ENCODE measurements at places on chromosomes 4 and X.

- DNase-seq, result no peak
These were observed 124.6 kb downstream of the AFF2 start for GRCh38 chrX:148624951-148625474.

GRCh38 chr4:54144661-54145171, 44.8 kb downstream of the GSX2 start:
- no peak for DNase-seq

GRCh38 chrX:1327651-1328304, 8.8 kb upstream of the IL3RA start:
- DNase-seq, result no peak

DNA sequence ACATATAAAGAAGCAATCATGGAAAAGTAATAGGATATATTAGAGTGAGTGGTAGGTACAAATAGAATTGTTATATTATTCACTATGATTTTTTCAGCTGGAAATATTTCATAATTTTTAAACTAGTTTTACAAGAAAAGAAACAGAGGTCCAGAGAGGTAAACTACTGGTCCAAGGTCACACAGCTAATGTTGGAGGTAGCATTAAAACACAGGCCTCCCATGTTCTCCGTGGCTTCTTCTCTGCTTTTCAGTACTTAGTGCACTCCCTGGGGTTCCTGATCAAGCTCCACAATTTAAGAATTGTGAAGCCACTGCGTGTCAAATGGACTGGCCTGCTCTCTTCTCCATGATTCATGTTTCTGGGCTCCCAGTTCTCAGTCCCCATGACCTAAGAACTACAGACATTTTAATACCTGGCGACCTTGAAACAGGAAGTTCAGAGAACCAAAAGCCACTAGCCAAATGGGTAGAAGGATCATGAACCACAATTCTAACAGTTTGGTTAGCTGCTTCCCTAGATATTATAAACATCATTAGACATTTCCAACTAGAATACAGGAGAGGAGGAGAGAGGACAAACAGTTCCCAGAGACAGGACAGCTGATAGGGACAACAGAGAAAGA, 172.0 kb upstream of the KLF3 start:
- DNase-seq, result no peak

- DNase-seq, result no peak
These were observed 3.4 kb downstream of the CTBP1 start for GRCh38 chr4:1245481-1246051.

- no peak for DNase-seq
These were observed 25.8 kb downstream of the ANXA10 start for GRCh38 chr4:168118116-168118655.

GRCh38 chrX:124348182-124348581, 1.8 kb downstream of the SH2D1A start:
- DNase-seq, result no peak

DNA sequence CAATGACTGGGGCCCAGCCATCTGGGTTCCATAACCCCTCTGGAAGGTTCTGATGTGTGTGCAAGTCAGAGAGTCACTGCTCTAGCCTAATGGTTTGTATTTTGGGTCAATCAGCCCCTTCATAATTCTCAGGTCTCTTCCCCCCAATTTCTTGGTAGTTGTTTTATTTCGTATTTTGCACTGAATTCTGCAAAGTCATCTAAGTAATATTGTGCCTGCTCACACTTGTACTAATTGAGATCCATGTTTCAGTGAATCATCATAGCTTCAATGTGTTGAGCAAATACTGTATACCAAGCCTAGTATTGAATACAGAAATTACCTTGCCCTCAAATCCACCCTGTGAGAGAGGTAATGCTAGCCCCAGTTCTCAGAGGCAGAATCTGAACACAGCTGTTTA, 28.0 kb upstream of the TBL1X start:
- DNase-seq, result no peak

DNA sequence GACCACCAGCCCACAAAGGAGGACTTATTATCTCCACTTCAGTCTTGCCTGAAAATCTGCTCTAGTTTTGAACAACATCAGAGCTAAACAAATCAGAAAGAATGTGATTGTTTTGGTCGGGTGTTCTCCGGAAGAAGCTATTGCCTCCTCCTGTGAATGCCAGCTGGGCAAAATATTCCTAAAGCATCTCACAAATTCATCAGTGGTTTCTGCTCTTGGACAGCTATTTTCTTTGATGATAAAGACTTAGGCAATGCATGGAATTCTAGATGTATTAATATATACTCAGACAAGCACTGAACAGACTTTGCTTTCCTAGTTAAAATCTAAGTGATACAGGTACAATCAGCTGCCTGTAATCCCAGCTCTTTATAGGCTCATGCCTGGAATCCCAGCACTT, 71.8 kb downstream of the ASMT start:
- DNase-seq, result no peak

DNA sequence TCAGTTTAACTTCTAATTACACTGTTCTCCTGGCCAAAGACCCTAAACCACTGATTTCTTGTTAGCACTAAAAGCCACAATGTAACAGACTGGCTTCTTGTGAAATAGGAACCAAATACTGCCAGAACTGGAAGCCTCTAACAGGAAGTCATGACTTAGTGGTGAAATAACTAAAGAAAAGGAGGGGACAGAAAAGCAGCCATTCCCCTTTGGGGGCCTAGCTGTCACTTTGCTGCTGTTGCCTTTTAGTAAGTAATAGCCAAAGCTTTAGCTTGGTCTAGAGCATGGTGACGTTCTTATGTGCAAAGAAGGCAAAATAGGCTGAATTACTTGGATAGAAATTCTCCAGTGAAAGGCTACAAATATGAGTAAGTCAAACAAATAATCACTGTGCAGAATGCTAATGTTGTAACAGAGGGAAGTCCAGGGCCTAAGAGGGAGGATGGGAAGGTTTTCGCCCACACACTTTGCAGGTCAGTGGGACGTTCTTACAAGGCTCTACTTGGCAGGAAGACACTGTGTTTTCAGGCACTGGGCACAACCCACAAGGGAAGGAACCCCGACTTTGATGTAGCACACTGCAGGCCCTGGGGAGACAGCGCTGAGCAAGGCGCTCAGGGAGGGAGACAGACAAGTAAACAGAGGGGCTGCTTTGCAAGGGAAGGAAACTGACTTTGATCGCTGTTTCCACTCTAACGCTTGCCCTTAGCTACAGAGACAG, 16.7 kb downstream of the GAB3 start:
- no peak for DNase-seq

GRCh38 chrX:24243692-24244091, 70.2 kb downstream of the SUPT20HL2 start:
- no peak for DNase-seq

DNA sequence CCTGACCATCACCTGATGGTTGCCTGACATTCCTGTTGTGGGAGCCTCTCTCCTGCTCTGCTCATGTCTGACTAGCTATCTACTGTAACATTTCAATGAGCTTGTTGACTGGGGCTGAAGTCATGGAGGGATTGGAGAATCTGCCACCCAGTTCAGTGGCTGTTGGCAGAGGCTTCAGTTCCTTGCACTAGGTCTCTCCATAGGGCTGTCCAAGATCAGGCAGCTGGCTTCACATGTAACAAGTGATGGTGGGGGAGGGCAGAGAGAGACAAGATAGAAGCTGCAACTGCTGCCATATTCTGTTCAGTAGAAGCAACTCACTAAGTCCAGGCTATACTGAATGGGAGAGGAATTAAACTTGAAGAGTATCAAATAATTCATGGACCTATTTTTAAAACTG, 14.1 kb upstream of the CCNI start:
- no peak for DNase-seq

DNA sequence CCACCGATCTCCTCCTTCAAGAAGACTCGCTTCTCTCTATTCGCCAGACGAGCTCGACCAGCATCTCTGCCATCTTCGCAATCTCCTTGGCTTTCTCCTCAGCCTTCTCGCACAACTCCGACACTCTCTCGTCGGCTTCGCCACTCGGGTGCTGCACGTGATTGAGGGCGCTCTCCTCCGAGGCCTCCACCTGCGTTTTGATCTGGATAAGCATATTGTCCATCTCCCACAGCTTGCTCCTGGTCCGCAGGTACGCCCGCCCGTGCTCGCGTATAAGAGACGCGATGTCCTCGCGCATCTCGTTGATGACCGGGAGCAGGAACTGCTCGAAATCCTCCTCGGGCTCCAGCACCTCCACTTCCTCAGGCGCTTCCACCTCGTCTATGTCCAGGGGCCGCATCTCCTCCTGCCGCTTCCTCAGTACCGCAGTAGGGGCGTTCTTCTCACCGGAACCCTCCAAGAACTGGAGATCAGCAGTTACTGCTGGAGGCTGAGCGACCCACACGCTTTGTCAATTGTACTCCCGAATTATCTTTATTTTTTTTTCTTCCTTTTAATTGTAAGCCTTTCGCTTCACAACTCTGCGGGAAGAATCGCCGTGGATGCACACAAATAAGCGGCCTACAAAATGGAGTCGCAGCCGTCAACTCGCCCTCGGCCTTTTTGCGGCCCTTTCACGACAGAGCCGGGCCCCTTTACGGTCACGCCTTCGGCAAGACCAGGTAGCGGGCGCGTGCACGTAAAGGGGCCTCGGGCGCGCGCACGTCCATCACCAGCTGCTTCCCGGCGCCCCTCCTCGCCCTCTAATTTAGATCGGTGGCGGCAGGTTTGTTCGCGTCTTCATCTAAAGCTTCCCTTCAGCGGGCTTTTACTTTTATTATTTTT, at the start of gene MRFAP1L1:
Gene MRFAP1L1 (minus strand): TSS at position 636 of the 885 bp plus-strand sequence. CDS start 236 bp downstream, at position 400.
- DNase-seq, result peak; percentile 93

- DNase-seq, result no peak
These were observed 398.1 kb upstream of the PITX2 start for GRCh38 chr4:111020961-111021360.

DNA sequence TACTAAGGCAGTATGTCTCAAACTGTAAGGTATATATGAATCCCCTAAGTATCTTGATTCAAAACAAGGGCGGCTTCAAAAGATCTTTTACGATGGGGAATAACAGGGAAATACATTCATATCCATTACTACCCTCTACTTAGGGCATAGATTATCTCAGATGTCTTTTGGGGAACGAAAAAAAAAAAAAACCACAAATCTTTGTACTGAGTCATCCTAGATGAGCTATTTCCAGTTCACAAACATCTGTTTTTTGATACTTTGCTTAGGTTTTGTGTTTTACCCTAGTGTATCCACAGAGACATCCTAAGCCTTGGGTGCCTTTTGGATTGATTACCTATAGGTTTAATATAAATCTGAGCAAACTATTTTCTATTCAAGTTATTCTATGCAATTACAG, 457.2 kb downstream of the NLGN4X start:
- DNase-seq, result no peak

DNA sequence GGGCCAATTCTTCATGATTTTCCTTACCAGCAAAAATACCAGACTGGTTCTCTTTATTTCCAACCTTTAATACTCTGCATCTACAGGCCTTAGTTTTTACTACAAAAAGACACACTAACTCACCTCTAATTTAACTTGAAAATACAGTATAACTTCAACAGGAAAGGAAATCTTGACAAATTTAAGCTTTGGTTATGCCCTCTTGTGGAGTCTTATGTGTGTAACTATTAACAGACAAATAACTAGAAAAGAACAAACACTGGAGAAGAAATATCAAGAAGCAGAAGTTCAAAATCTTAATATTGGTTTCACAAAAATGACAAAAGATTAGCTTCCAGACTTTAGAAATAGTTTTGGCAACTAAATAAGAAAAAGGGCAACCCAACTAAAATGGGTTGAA, 33.0 kb downstream of the PPA2 start:
- DNase-seq, result no peak

- DNase-seq, result peak; percentile 94
These were observed 12.7 kb downstream of the ART3 start for GRCh38 chr4:76087007-76087769.

GRCh38 chrX:39983715-39984114, 114.0 kb downstream of the BCOR start:
- no peak for DNase-seq

GRCh38 chr4:75659512-75660031, 13.6 kb downstream of the G3BP2 start:
- DNase-seq, result no peak

DNA sequence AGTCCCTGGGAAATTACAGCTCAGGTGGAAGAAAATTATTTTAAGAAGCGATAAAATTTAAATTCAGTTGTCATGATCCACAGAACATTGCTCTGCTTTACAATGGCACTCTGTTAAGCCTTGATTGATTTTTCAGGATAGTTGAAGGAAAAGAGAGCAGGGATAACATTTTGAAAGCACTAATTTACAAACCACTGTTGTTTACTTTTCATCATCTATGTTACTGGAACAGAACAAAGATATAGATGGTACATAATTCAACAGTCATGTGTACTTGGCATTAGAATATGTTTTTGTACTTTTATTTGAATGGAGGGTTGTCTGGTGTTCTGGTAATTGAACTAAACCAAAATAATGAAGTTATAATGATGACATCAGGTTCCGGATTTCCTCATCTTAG, 2.6 kb upstream of the ODAM start:
- DNase-seq, result no peak

DNA sequence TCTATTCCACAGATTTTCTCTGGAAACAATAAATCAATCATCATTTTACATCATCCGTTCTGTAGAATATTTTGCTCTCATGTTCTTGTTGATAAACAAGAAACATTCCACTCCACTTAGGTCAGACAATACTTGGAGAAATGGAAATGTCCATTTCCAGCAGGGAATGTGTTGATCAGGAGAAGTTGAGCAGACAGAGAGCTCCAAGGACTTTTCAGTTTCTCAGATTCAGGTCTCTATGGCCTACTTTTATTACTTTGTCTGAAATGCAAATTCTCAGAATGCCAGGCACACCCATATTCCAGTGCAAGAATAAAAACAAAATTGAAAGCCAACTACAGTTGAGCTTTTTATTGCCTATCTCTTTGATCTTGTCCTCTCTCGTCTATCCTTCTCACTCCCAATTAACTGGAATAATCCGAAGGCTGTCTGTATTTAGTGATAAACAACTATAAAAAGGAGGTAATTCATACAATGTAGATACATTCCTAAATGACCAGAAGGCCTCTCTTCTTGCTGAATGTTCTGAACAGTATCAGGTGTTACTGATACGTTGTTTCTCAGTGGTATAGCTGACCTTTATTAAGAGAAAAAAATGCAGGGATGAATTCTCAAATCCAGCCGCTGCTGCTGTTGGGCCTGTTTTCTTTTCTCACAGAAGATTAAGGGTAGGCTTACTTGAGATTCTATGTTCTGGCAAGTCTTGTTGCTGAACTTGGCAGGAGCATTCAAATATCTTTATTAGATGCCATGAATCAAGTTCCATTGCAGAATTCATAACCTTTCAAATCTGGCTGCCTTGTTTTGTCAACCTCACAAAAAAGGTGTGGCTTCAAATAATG, 72.1 kb downstream of the HPGD start:
- no peak for DNase-seq

- DNase-seq, result no peak
These were observed 78.0 kb downstream of the MSN start for GRCh38 chrX:65745427-65745826.

DNA sequence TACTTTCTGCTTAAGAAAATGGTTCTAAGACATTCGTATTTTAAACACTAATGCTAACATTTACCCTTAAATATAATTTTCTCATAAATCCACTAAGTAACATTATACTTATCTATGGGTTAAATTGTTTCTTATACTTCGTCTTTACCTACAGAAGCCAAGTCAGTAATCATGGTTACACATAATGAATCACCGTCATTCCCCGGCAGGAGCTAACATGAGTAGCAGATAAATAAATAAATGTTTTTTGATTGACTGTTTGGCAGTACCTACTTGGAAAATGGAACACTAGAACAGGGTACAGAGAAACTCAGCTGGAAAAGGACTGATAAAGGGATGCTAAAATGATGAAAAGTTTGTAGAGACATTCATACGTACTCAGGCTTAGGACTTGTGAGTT, 430.4 kb downstream of the ACTRT1 start:
- no peak for DNase-seq

- DNase-seq, result no peak
These were observed 4.0 kb downstream of the TCEAL2 start for GRCh38 chrX:102129473-102129872.

- DNase-seq, result no peak
These were observed 91.5 kb upstream of the ZNF827 start for GRCh38 chr4:146029939-146030710.
